ENCODE measurements at places on chromosomes 4 and X.

GRCh38 chr4:176622251-176622948, 170.3 kb downstream of the VEGFC start:
- no peak for DNase-seq

DNA sequence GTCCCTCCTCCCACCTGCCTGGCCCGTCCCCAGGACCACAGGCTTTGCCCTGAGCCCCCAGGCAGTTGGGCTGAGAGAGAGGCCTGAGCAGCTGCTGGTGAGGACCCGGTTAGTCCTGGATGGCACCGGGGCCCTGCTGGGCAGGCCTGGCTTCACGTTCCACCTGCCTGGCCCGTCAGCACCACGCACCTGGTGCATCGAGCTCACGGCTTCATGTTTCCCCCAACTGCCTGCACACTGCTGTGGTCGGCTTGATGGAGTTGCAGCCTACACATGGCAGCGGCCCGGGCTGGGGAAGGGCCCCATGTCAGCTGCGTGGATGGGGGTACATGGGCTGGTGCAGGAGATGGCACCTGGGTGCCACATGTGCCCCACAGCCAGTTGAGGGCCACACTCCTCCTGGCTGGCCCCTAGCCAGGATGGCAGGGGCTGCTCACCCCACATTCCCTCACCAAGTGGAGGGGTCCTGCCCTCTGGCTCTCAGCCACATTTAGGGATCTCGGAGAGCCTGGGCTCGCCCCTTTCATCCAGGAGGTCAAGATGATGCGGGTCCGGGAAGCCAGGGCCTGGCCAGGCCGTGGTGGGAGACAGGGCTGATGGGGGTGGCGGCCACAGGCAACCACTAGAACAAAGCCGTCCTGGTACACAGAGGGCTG, 28.5 kb downstream of the NKX1-1 start:
- DNase-seq: no peak

GRCh38 chr4:24680746-24681448, 96.5 kb upstream of the DHX15 start:
- DNase-seq: no peak

DNA sequence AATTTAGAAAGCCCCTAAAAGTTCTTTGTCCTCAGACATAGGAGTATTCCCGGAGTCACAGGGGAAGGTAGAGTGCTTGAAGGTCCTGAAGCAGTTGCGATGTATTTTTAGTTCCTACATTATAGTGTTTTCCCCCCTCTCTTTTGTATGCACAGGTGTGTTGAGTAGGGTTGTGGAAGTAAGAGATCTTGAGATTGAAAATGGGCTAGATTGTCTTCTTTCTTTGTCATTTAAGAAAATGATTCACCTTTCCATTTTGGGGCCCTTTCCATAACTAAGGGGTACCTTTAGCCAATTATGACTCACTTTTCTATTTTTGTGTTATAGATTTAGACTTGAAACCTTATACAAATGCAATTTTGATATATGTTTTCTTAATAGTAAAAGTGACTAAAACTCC, 75.8 kb upstream of the AFF2 start:
- no peak for DNase-seq

- DNase-seq: no peak
These were observed 62.7 kb upstream of the SCML1 start for GRCh38 chrX:17674601-17675000.

DNA sequence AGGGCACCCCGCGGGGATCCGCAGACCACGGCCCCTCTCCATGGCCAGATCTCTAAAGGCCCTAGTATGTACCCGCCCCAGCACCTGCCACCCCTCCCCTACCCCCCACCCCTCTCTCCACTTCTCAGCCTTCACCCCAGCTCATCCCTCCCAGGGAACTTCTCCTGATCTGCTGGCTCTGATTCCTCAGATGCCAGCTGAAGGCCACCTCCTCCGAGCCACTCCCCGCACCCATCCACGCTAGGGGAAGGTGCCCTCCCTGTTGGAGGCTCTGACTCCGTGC, 11.9 kb downstream of the PSAPL1 start:
- DNase-seq: no peak

DNA sequence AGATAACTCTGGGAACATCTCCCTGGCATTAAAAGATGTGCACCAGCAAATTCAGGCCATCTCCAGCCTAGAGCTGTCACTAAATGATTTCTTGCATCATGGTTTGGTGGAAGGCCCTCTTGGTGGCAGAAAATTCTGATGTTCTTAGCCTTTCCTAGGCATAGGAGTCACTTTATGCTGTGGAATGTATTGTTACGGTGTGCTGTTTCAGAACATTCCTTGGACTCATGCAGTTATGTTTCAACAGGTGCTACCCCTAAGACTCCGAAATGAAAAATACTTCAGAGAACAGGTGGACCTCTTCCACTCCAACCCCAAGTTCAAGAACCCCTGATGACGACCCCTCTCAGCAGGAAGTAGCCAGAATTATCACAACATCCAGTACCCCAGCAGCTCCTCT, 20.3 kb upstream of the PAPSS1 start:
- DNase-seq: no peak

- DNase-seq: no peak
These were observed 14.4 kb upstream of the CENPU start for GRCh38 chr4:184748251-184748652.

- DNase-seq: no peak
These were observed 30.2 kb upstream of the SYTL5 start for GRCh38 chrX:37976153-37976552.

DNA sequence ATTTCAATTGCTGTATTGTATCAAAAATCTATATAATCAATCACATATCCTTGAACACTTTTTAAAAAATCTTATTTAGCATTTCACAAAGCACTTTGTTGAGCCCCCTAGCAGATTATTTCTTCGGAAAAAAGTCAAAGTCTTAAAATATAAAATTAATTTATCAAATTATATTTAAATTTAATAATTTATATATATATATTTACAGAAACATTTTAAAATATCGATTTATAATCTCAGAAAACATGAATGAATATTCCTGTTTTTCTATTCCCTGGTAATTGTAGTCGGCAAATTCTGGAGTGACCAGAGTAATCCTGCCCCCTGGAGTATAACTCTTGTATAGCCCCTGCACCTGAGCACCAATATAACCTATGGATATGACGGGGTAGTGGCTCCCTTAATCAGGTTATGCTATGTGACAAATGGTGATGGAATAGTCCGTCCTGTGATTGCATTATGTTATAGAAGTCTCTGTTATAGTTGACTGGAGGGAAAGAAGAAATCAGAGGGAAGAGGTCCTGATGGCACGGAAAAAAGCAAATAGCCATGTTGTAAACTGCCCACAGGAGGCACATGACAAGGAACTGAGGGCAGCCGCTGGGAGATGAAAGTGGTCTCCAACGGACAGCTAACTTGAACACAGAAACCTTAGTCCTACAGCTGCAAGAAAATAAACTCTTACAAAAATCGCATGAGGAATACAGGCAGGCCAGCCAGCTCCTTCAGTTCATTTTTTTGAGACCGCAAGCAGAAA, 1092.3 kb downstream of the ARAP2 start:
- no peak for DNase-seq

- no peak for DNase-seq
These were observed 134.1 kb downstream of the CEP135 start for GRCh38 chr4:56082829-56083228.

DNA sequence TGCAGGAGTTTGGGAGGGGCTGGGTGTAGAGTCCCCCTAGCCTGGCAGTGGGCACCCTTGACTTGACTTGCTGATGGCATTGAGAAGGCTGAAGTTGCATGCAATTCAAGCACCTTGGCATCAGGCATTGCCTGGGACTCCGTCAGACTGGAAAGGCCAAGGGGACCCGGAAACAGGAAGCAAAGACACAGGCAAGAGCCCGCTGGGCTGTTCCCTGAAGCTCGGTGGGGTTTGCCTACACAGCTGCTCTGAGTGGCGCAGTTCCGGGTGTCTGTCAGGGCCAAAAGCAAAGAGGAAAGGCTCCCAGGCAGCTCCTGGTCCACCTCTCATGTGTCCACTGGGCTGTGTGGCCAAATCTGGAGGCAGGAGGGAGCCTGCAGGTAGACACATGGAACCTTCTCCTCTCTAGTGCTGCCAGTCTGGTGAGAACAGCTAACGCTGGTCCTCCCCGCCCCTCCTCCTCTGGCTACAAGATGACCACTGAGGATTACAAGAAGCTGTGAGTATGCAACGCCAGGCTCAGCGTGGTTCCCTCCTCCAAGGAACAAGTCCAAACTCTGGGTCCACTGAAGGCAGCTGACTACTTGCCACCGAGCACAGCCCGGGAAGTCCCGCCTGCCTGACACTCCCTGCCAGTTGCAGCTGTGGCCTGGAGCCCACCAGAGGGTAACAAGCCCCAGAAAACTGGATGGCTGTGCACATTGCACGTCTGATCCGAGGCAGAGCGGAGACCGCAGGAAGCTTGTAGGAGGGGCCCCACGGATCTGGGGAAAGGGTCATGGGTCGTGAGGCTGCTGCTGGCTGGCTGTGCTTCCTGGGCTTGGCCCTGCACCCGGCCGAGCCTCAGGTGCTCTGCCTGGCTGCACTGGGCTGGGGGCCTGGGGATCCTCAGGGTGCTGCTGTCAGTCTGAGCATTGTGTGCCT, 20.1 kb downstream of the ZNF185 start:
- DNase-seq: no peak

DNA sequence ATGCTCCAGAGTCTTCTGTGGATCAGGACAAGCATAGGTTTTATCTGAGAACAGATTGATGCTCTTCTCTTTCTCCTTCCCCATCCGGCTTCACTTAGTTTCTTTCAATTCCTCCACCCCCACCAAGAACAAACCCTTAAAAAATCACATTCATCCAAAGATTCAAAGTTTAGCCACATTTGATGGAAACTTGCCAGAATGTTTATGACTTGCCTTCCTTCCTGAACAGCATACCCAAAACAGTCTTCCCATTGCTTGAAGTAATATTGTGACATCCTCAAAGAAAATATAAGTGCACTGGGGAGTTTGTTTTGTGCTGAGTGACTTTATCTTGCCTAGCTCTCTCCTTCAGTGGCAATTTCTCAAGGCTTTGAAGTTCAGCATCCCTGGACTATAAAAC, 83.0 kb downstream of the MAGEB17 start:
- no peak for DNase-seq

DNA sequence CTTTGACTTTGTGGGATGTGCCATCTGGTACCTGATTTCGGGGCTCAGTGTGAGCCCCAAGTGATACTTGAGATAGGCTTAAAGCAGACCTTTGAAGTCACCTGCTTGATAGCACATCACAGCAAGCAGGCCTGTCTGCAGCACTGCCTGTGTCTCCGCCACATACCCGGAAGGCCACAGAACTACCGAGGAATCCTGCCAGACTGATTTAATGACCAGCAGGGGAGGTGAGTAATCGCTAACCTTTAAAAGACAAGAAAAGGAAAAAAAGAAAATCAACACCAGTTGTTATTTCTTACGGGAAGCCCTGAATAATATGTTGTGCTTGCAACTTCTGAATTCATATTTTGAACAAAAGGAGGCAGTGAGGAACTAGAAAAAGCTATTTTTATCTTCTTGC, 6.8 kb downstream of the PTCHD1 start:
- DNase-seq: no peak

GRCh38 chrX:44596277-44596676, 53.6 kb upstream of the FUNDC1 start:
- DNase-seq: no peak

- DNase-seq: no peak
These were observed 8.8 kb upstream of the LRRC66 start for GRCh38 chr4:52028970-52029369.

DNA sequence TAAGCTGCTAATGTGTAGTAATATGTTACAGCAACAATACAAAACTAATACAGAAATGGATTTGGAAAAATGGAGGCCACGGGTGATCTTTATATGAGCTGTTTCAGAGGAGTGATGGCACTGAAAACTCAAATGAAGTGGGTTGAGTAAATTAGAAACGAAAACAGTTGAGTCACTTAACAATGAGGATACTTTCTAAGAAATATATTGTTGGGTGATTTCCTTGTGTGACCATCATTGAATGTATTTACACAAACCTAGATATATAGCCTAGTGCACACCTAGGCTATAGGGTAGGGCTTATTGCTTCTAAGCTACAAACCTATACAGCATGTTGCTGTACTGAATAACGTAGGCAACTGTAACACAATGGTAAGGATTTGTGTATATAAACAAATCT, 30.5 kb upstream of the DHX15 start:
- DNase-seq: no peak

Data from stimulated activated CD8-positive, alpha-beta memory T cell treated with anti-CD3 and anti-CD28 coated beads, Interleukin-12 subunit alpha, Interleukin-12 subunit beta, amount 100 ng/mL, for 4 hours (primary cell).